ENCODE measurements at places on chromosomes 16 and 17. TPM values are rescaled to one million over a fixed set of nuclear protein-coding genes. Genes with fewer than 3 reads are reported as not detected.

- H3K4me1 ChIP-seq: no peaks in the 10 kb centered on the region
- peaks cover 41% of the 10 kb centered on the region for H3K36me3 ChIP-seq
- H3K27me3 ChIP-seq: no peaks in the 10 kb centered on the region
- H3K4me3 ChIP-seq: no peak overlapping the region
- no peak overlapping the region for H3K27ac ChIP-seq
Measured at GRCh38 chr17:82941021-82942001, 101.5 kb upstream of the ZNF750 start.

GRCh38 chr17:55895112-55895759 lies 144.4 kb downstream of the PCTP start:
- no peak overlapping the region for H3K4me3 ChIP-seq
- no peak for DNase-seq
- H3K36me3 ChIP-seq: no peaks in the 10 kb centered on the region
- H3K27ac ChIP-seq: no peak overlapping the region
- no peaks in the 10 kb centered on the region for H3K4me1 ChIP-seq
- no peaks in the 10 kb centered on the region for H3K27me3 ChIP-seq

VWA3A gene
- total RNA-seq: 2.3 TPM

KCTD11 gene
- 13.3 TPM for total RNA-seq

GAS2L2 gene
- not detected for total RNA-seq

FBXO39 gene
- 0.49 TPM for total RNA-seq

DNA sequence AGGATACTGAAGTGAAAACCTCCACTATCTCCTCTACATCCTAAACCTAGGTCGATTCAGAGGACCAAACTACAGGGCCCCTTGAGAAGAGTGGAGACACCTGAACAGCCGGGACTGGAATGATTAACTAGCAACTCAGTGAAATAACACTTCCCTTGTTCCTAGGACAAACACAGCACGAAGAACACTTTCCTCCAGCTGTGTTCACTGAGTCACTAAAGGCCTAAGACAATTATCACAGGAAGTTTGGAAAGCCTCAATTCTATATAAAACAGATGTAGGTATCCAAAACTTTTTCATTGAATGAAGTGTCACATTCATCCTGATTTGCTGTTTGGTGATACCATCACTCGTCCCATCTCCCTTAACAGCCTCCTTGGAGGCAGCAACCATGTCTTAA lies 15.5 kb upstream of the CUEDC1 start:
- H3K4me1 ChIP-seq: no peaks in the 10 kb centered on the region
- DNase-seq: no peak

RNFT1 gene
- 14.9 TPM for total RNA-seq

PRR15L gene
- 1.4 TPM for total RNA-seq

SLC2A4 gene
- total RNA-seq: 7.7 TPM

GRCh38 chr16:74954763-74955162 lies 30.2 kb downstream of the WDR59 start:
- H3K36me3 ChIP-seq: peaks cover 34% of the 10 kb centered on the region
- H3K27me3 ChIP-seq: no peaks in the 10 kb centered on the region
- no peaks in the 10 kb centered on the region for H3K4me1 ChIP-seq
- no peak overlapping the region for H3K27ac ChIP-seq
- DNase-seq: no peak

DNA sequence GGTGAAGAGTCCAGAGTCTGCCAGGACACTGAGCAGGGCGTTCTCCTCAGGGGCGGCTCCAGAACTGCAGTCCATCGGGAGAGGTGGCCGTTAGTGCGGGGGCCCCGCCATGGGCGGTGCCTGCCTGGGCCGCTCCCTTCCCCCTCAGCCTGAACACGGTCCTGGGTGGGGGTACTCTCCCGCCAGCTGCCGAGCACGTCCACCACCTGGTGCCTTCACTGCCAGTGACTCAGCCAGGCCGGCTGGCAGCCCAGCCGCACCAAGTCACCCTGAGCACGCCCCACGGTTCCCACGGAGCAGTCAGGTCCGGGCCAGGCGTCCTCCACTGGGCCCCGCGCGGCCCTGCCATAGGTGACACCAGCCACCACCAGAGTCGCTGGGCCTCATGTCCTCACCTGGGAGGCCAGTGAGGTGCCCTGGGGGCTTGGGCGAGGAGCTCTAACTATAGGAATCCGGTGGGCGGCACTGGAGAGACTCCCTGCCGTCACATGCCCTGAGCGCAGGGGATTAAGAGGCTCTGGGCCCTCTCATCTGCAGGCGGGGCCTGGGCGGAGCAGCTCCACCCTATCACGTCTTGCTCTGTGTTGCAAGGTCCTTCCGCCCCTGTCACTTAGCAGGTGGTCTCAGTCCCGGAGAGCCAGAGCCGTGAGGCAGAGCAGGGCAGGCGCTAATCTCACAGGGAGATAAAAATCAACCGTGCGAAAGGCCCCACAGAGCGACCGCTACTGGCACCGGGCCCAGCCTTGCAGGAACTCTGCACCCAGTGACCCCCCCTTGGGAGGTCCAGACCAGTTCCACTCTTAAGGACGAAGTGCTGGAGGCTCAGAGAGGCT lies 14.3 kb downstream of the PIEZO1 start:
- DNase-seq: no peak
- H3K4me1 ChIP-seq: peaks cover 60% of the 10 kb centered on the region
- H3K27me3 ChIP-seq: no peaks in the 10 kb centered on the region
- no peak overlapping the region for H3K4me3 ChIP-seq
- no peak overlapping the region for H3K27ac ChIP-seq

DNA sequence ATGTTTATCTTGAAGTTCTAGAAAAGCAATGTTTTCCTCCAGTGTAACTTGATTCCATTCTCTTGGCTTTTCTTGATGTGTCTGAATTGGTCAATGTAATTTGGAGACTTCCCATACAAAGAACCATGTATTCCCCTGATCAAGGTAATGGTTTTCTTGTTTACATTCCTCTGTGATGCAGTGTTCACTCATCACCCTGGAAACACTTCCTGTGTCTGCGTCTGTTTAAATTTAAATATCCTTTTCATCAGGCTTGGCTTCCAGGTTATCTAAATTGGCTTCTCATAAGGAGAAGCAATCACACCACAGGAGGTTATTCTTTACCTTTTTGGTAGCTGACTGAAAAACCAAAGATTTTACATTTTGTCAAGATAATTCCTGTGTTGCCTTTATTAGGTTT lies 237.3 kb upstream of the WSCD1 start:
- no peaks in the 10 kb centered on the region for H3K36me3 ChIP-seq
- no peaks in the 10 kb centered on the region for H3K4me1 ChIP-seq
- H3K27me3 ChIP-seq: no peaks in the 10 kb centered on the region
- no peak overlapping the region for H3K27ac ChIP-seq

DPEP3 gene
- total RNA-seq: not detected

FBXL16 gene
- not detected for total RNA-seq

- H3K27ac ChIP-seq: no peak overlapping the region
- H3K36me3 ChIP-seq: no peaks in the 10 kb centered on the region
- no peaks in the 10 kb centered on the region for H3K4me1 ChIP-seq
- H3K27me3 ChIP-seq: no peaks in the 10 kb centered on the region
Measured at GRCh38 chr17:48472411-48473281, 42.6 kb upstream of the SKAP1 start.
